Effector memory CD8-positive, alpha-beta T cell (primary cell): ENCODE measurements at places on chromosomes 4 and X.
A peak's percentile ranks its signal among the peaks of the same experiment; 100 is the strongest.

DNA sequence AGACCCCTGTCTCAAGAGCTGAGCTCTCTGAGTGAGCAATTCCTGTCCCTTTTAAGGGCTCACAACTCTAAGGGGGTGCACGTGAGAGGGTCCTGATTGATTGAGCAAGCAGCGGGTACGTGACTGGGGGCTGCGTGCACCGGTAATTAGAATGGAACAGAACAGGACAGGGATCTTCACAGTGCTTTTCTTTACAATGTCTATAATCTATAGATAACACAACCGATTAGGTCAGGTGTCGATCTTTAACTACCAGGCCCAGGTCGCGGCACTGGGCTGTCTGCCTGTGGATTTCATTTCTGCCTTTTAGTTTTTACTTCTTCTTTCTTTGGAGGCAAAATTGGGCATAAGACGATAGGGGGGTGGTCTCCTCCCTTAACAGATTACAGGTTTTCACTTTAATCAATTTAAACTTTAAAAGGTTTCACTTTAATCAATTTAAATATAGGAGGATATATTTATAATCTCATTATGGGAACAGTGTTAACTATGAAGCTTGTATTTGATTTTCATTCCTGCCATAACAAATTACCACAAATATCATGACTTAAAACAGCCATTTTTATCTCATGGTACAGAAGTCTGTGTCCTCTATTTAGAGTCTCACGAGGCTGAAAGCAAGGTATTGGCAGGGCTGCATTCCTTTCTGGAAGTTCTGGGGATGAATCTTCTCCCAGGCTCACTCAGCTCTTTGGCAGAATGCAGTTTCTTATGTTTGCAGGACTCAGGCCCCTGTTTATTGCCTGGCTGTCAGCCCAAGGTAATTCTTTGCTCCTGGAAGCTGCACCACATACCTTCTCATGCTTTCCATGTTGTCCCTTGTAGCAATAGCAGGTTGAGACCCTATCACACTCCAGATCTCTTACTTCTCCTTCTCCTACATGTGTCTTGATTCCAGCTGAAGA lies 5.2 kb downstream of the SPATA4 start:
- no peak overlapping the region for H3K27ac ChIP-seq
- H3K4me3 ChIP-seq, result no peak overlapping the region
- DNase-seq, result no peak
- H3K27me3 ChIP-seq, result peaks cover 55% of the 10 kb centered on the region

DNA sequence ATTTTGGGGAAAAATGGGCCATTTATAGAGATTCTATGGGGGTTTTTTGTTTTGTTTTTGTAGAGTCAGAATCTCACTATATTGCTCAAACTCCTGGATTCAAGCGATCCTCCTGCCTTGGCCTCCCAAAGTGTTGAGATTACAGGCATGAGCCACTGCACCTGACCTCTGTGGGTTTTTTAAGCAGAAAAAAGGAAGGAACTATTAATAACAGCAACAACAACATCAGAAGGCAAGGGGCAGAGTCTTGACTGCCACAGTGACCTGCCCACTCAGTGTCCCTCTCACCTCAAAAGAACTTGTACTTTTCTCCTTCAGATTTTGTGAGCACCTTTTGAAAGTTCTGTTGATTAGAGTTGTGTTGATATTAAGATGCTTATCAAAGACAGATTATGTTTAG lies 48.1 kb downstream of the FNIP2 start:
- peaks cover 5% of the 10 kb centered on the region for H3K36me3 ChIP-seq
- no peak for DNase-seq
- H3K4me3 ChIP-seq, result no peak overlapping the region
- no peaks in the 10 kb centered on the region for H3K27me3 ChIP-seq
- H3K4me1 ChIP-seq, result peaks cover 4% of the 10 kb centered on the region
- no peak overlapping the region for H3K27ac ChIP-seq

GRCh38 chr4:82561786-82562563 lies at the start of gene TMEM150C:
Gene TMEM150C (minus strand): TSS chr4:82561988. CDS start chr4:82504657, 57,331 bp downstream.
- H3K36me3 ChIP-seq, result no peaks in the 10 kb centered on the region
- DNase-seq, result no peak
- H3K27ac ChIP-seq, result no peak within 1 kb of the TSS
- peak within 1 kb of the TSS; percentile 78 for H3K4me3 ChIP-seq
- H3K27me3 ChIP-seq, result peaks cover 85% of the 10 kb centered on the region
- H3K4me1 ChIP-seq, result peaks cover 11% of the 10 kb centered on the region

DNA sequence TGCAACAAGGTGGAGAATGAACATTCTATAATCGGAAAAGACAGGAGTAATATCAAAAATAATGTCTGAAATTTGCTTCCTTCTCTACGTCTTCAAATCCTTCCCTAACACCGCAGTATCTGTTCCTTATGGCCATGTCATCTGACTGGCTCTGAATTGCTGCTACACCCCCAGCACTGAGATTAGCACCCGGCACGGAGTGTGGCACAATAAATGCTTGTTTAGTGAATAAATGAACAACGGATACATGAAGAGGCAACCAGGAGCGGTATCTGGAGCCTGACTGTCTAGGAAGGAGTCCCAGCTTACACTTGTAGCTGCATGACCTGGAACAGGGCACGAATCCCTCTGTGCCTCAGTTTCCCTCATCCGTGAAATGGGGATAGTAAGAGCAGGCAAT lies 164.3 kb downstream of the AFAP1 start:
- no peak overlapping the region for H3K4me3 ChIP-seq
- DNase-seq, result no peak
- no peaks in the 10 kb centered on the region for H3K27me3 ChIP-seq
- peaks cover 19% of the 10 kb centered on the region for H3K4me1 ChIP-seq
- no peak overlapping the region for H3K27ac ChIP-seq

DNA sequence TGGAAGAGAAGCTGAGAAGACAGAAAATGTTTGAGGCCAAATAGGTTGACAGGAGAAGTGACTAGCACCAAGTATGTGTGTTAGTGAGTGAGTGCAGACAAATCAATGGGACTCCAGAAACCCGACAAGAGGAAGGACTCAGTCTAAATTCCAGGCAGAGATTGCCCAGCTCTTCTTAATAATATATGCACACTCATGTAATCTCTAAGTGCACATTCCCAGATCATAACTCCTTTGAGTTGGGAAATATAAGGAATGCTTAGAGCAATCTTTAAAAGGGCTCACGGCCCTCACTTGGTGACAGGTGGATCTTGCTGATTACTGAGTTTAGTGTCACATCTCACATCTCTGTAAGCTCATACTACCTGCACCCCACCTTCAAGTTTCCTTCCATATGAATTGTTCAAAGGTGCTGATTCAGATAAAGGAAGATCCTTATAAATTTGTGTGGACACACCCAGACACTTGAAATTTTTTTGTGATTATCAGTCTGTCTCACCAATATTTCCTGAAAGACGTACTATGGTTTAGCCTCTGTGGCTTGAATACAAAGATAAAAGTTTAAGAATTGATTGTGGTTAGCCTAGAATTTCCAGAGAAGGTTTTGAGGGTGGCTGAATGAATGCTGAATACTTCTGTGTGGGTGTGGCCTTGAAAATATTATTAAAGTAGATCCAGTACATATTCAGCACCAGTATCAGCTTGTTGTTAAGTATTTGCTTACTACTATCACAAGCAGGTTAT lies 205.1 kb upstream of the UGT8 start:
- H3K4me1 ChIP-seq, result no peaks in the 10 kb centered on the region
- H3K27ac ChIP-seq, result no peak overlapping the region
- H3K4me3 ChIP-seq, result no peak overlapping the region
- no peak for DNase-seq
- peaks cover 4% of the 10 kb centered on the region for H3K27me3 ChIP-seq

DNA sequence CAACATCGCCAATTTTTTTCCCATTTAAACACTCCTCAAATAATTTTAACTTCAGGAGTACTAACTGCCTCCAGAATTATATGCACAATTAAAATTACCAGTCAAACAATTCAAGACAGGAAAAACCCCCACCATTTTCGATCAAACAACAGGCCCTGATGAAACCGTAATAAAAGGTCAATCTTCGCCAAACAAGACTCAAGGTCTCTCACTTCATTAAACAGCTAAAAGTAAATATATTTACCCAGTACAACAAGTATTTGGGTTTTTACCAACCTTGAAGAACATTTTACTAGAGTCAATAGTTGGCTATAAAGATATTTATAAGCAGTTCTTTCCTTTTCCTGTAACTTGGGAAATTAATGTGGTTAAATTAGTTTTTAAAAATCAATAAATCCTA lies 28.3 kb downstream of the RFC1 start:
- H3K4me3 ChIP-seq, result no peak overlapping the region
- H3K36me3 ChIP-seq, result peaks cover 21% of the 10 kb centered on the region
- H3K27ac ChIP-seq, result no peak overlapping the region
- H3K4me1 ChIP-seq, result peaks cover 10% of the 10 kb centered on the region
- H3K27me3 ChIP-seq, result no peaks in the 10 kb centered on the region

DNA sequence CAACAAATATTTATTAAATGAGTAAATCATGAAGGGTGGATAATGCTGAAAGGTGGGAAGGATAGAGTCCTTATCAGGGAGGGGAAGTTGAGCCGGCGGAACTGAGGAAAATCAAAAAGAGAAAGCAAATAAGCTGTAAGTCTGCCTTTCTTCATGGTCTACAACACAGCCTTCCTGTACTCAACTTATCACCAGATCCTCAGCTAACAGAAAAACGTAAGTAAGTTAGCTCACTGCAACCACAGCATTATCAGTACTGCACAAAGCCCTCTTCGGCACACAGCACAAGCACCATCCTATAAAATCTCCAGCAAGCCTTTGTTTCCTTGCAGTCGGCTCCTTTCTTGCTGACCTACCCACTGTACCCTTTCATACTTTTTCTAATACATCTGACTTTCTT lies 70.3 kb downstream of the CRMP1 start:
- no peak for DNase-seq
- peaks cover 3% of the 10 kb centered on the region for H3K4me1 ChIP-seq
- no peaks in the 10 kb centered on the region for H3K27me3 ChIP-seq
- no peak overlapping the region for H3K27ac ChIP-seq

DNA sequence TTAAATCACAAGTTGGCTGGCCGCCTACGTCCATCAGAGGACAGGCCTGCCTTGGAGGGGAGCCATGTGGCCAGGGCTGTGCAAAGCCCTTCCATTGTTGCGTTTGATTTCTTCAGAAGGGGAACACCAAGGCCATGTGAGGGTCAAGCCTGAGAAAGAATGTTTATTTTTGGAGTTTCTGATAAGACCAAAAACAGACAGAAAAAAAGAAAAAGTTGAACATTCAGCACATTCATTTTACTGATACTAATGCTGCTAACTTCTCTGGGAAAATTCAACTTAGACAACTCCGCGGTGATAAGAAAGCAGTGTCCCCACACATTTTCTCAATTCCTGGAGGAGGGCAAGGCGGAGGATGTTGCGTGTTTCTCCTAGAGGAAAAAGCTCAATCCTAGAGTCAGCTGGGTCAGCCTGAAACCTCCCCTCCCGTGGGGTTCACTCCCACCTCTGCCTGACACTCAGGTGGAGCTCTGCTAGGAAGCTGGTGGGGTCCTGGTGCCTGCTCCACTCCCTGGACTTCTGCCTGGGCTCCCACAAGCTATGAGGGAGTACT lies 63.5 kb downstream of the ANAPC4 start:
- DNase-seq, result no peak
- H3K4me3 ChIP-seq, result no peak overlapping the region
- no peaks in the 10 kb centered on the region for H3K4me1 ChIP-seq
- H3K27ac ChIP-seq, result no peak overlapping the region
- H3K27me3 ChIP-seq, result no peaks in the 10 kb centered on the region

- DNase-seq, result no peak
- no peaks in the 10 kb centered on the region for H3K27me3 ChIP-seq
- H3K4me3 ChIP-seq, result no peak overlapping the region
- H3K4me1 ChIP-seq, result no peaks in the 10 kb centered on the region
These were observed 448.3 kb upstream of the SLIT2 start for GRCh38 chr4:19803406-19803805.

GRCh38 chrX:7993873-7994272 lies 66.7 kb upstream of the PNPLA4 start:
- no peaks in the 10 kb centered on the region for H3K36me3 ChIP-seq
- no peak overlapping the region for H3K4me3 ChIP-seq
- no peak for DNase-seq
- H3K27ac ChIP-seq, result no peak overlapping the region

GRCh38 chrX:264634-265455 lies 16.3 kb upstream of the PLCXD1 start:
- no peaks in the 10 kb centered on the region for H3K27me3 ChIP-seq
- H3K36me3 ChIP-seq, result no peaks in the 10 kb centered on the region
- H3K4me3 ChIP-seq, result no peak overlapping the region
- H3K4me1 ChIP-seq, result peaks cover 2% of the 10 kb centered on the region
- no peak overlapping the region for H3K27ac ChIP-seq

- no peaks in the 10 kb centered on the region for H3K36me3 ChIP-seq
- peaks cover 32% of the 10 kb centered on the region for H3K27me3 ChIP-seq
- no peak overlapping the region for H3K27ac ChIP-seq
- no peak overlapping the region for H3K4me3 ChIP-seq
These were observed 62.9 kb upstream of the FRAS1 start for GRCh38 chr4:77994194-77994721.

GRCh38 chr4:179748837-179749236 lies 2306.6 kb upstream of the AGA start:
- H3K36me3 ChIP-seq, result no peaks in the 10 kb centered on the region
- no peak overlapping the region for H3K4me3 ChIP-seq
- H3K4me1 ChIP-seq, result no peaks in the 10 kb centered on the region
- no peak for DNase-seq
- H3K27ac ChIP-seq, result no peak overlapping the region

DNA sequence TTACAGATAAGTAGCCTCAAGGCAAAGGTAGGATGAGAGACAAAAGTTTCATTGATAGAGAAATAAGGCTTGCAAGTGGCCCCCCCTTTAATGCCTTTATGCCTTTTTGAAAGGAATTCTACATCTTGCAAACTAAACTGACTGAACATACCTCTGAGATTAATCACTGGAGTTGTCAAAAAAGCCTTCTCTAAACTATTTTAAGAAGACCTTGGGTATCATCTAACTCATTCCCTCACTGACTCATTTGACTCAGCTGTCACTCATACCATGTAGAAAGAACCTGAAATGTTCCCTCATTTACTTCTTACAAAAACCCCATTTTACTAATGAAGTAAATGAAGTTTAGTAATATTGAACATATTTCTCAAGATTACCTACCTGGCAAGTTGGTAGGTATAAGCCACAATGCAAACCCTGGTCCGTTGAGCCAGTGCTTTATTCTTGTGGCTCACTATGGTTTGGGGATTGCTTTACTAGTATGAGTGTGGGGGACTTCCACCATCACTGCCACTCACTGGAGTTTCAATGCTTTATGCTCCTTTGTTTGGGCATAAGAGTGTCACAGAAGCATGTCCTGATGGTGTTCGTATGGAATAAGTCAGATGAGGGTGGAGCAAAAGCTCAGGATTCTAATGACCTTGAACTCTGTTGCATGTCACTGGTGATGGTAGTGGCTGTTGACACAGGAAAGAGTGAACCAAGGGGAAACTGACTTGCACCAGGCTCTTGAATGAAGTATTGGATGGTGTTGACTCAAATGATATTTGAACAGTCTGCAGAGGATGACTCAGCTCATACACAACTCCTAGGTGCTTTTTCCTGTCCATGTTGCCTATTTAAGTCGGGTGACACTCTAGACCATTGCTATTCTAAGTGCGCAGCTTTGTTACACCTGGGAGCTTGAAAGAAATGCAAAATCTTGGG lies 305.5 kb upstream of the EMCN start:
- H3K27ac ChIP-seq, result no peak overlapping the region
- H3K36me3 ChIP-seq, result no peaks in the 10 kb centered on the region
- no peaks in the 10 kb centered on the region for H3K27me3 ChIP-seq
- no peaks in the 10 kb centered on the region for H3K4me1 ChIP-seq
- DNase-seq, result no peak
